ENCODE measurements at places on chromosomes 3 and 15. TPM values are rescaled to one million over a fixed set of nuclear protein-coding genes. Genes with fewer than 3 reads are reported as not detected.

Gene WDR53
- 12.7 TPM for total RNA-seq

GRCh38 chr15:37100966-37101215, 542 bp upstream of the MEIS2 start:
- H3K4me1 ChIP-seq, result peaks cover 12% of the 10 kb centered on the region
- H3K27ac ChIP-seq, result peak overlapping the region; percentile 46
- no peaks in the 10 kb centered on the region for H3K36me3 ChIP-seq
- DNase-seq, result peak; percentile 83
- peak overlapping the region; percentile 81 for H3K4me3 ChIP-seq
- peaks cover 9% of the 10 kb centered on the region for H3K27me3 ChIP-seq

GRCh38 chr3:186525369-186526255, 18.6 kb downstream of the CRYGS start:
- no peaks in the 10 kb centered on the region for H3K4me1 ChIP-seq
- H3K27me3 ChIP-seq, result no peaks in the 10 kb centered on the region
- no peak for DNase-seq
- no peak overlapping the region for H3K4me3 ChIP-seq

DNA sequence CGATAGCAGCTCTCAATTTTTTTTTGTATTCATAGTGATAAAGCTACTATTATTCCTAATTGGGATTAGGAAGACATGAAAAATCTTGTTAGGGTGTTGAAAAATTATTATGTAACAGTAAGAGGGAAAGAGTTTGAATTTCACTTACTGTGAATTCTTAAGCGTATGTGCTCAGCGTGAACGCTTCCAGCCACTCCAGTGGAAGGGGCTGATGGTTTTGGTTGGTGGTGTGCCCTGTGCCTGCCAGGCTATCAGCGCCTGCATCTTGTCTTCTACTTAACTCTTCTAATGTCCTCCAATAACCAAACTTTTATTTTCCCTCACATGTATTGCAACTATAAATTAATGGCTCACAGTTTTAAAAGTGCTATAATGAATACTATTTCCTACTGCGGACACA, 22.5 kb downstream of the CDIN1 start:
- H3K27me3 ChIP-seq, result no peaks in the 10 kb centered on the region
- no peak overlapping the region for H3K4me3 ChIP-seq

- no peaks in the 10 kb centered on the region for H3K27me3 ChIP-seq
- no peak for DNase-seq
- no peak overlapping the region for H3K4me3 ChIP-seq
- H3K36me3 ChIP-seq, result peaks cover 24% of the 10 kb centered on the region
These were observed 20.4 kb downstream of the FBN1 start for GRCh38 chr15:48625126-48625525.

GRCh38 chr3:165642761-165643420, 194.3 kb downstream of the BCHE start:
- no peaks in the 10 kb centered on the region for H3K36me3 ChIP-seq
- H3K27me3 ChIP-seq, result no peaks in the 10 kb centered on the region
- peak; percentile 60 for DNase-seq
- peak overlapping the region; percentile 97 for H3K27ac ChIP-seq
- H3K4me3 ChIP-seq, result no peak overlapping the region

DNA sequence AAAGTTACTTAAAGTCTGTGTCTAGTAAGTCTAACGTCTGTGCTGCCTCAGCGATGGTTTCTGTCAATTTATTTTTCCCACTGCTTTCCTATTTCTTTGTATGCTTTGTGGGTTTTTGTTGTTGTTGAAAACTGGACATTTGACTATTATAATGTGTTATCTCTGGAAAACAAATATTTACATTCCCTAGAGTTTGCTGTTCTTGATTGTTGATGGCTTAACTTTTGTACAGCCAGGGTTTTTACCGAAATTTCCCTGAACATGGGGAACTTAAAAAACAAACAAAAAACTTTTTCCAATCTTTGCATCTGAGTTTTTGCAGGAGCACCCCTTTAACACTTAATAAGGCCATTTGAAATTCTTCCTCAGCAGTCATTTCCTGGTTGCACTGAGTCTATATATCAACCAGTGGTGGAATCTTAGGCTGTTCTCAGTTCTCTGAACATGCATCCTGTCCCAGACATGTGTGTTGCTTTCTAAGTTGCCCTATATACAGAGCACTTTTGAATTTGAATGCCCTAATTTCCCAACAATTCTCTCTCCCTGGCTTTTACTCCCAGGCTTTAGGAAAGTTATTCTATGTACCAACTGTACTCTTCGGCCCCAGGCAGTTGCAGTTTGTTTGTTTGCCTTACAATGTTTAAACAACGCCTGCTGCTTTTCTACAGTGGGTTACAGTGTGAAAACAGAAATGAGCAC, 11.8 kb upstream of the PIAS1 start:
- H3K4me3 ChIP-seq, result no peak overlapping the region
- H3K27ac ChIP-seq, result no peak overlapping the region
- H3K36me3 ChIP-seq, result no peaks in the 10 kb centered on the region
- H3K4me1 ChIP-seq, result peaks cover 12% of the 10 kb centered on the region

GRCh38 chr3:180698760-180699270, 19.5 kb upstream of the CCDC39 start:
- H3K4me1 ChIP-seq, result no peaks in the 10 kb centered on the region
- no peak overlapping the region for H3K4me3 ChIP-seq
- H3K36me3 ChIP-seq, result no peaks in the 10 kb centered on the region
- H3K27ac ChIP-seq, result no peak overlapping the region
- H3K27me3 ChIP-seq, result no peaks in the 10 kb centered on the region

DNA sequence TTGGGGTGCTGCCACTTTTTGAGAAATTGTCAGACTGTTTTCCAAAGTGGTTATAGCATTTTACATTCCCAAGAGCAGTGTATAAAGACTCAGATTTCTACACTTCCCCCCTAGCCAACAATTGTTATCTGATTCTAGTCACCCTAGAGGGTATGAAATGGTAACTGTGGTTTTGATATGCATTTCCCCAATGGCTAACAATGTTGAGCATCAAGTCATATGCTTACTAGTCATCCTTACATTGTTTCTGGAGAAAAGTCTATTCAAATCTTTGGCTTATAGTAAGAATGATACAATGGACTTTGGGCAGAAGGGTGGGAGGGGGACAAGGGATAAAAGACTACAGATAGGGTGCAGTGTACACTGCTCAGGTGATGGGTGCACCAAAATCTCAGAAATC, 73.3 kb downstream of the CSNK1G1 start:
- no peaks in the 10 kb centered on the region for H3K36me3 ChIP-seq
- peaks cover 11% of the 10 kb centered on the region for H3K4me1 ChIP-seq
- H3K4me3 ChIP-seq, result no peak overlapping the region
- no peaks in the 10 kb centered on the region for H3K27me3 ChIP-seq
- DNase-seq, result no peak

DNA sequence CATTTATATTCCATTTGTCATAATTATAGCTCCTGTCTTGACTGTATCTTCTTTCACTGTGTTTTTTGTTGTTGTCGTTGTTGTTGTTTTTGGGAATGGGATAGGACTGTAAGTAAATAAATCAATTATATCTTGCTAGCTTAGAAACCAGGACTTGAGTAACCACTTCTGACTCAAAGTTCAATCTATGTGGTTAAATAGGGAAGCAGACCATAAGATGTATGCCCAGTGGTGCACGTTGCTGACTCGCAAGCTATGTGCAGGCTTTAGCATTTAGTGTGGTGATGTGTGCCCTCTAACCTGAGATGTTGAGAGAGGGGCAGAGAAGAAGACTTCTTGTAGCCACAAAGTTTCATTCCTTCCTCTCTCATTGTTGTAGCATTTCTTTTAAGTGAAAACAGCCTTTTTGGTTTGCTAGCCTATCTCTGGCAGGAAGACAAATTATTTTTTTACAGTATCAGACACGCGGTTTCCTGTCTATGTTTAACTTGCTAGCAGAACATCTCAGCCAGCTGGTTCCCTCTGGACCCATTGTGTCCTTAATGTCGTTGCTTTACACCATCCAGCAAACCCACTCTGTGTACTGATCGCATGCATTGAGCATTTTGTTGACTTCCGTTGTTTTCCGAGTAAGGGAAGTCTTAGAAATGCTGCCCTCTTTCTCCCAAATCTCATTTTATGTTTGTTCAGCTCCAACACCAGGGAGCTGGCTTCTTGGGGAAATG, 52.1 kb downstream of the TGFBR2 start:
- peaks cover 69% of the 10 kb centered on the region for H3K36me3 ChIP-seq
- H3K27ac ChIP-seq, result peak overlapping the region; percentile 99

GRCh38 chr3:46558184-46559043, 7.7 kb downstream of the LRRC2 start:
- H3K4me3 ChIP-seq, result peak overlapping the region; percentile 26
- peak; percentile 88 for DNase-seq
- peaks cover 30% of the 10 kb centered on the region for H3K4me1 ChIP-seq
- H3K27ac ChIP-seq, result peak overlapping the region; percentile 90
- H3K36me3 ChIP-seq, result no peaks in the 10 kb centered on the region

DNA sequence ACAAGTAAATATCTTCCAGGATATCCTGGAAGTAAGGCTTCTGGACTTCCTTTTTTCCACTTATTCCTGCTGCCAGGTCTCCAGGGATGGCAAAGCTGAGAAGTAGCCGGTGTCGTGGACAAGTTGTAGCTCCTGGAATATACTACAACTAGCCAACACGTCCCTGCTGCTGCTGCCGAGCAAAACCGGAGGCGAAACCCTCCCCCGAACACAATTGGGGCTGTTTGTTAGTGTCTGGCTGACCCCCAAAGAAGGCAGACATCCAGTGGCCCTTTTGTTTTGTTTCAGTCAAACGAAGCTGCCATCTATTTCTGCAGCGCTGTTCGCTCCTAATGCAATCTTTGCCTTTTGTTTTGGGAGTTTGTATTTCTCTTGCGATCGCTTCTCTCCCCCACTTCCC, 45.3 kb upstream of the EIF5A2 start:
- no peaks in the 10 kb centered on the region for H3K36me3 ChIP-seq
- no peak overlapping the region for H3K4me3 ChIP-seq
- H3K4me1 ChIP-seq, result no peaks in the 10 kb centered on the region
- H3K27ac ChIP-seq, result no peak overlapping the region

GRCh38 chr3:177196008-177196455, 1.2 kb downstream of the TBL1XR1 start:
- peak; percentile 22 for DNase-seq
- no peaks in the 10 kb centered on the region for H3K27me3 ChIP-seq

Data from SJSA1 (cell line).